ENCODE measurements at places on chromosomes 7 and 10. TPM values are rescaled to one million over a fixed set of nuclear protein-coding genes. Genes with fewer than 3 reads are reported as not detected.
A peak's percentile ranks its signal among the peaks of the same experiment; 100 is the strongest.

- DNase-seq, result no peak
Measured at GRCh38 chr10:121133901-121134300, 282.7 kb downstream of the WDR11 start.

GRCh38 chr7:22729180-22729825 lies 2.3 kb downstream of the IL6 start:
- DNase-seq, result no peak

- DNase-seq, result no peak
Measured at GRCh38 chr10:55358539-55358938, 557.5 kb upstream of the PCDH15 start.

DNA sequence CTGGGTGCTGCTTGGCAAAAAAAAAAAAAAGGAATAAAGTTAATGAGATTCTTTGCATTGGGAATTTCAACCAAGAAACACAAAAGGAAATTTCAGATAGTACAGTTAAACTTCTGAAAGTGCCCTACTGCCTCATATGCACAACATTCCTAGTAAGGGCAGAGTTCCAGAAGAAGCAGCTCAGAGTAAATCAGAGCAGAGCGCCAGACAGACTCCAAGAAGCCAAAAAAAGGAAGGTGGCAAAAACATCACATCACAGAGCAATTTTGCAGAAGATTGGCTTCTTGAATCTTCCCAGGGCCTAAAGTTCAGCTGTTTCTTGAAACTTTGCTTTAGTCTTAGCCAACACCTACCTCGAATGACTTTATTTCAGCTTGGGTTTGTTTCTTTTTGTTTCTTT lies 544.1 kb downstream of the XPNPEP1 start:
- no peak for DNase-seq

NKX1-2 gene
- 0.78 TPM for total RNA-seq

DNA sequence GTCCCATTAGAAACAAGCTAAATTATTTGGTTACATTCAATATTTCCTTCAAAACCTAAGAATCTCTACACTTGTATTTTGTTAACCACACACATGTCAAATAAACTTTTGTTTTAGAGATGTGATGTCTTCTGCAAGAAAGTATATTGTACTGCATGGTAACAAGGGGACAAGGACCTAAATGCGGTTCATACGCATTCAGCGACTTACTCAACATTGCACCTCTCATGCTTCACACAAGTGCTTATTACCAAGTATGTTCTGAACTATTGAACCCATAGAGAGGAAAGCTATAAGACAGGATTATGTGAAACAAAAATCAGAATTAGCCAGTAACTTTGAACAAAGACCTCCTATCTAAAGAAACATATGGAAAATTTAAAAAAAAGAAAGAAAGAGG lies 68.3 kb downstream of the CREB5 start:
- no peak for DNase-seq

DNA sequence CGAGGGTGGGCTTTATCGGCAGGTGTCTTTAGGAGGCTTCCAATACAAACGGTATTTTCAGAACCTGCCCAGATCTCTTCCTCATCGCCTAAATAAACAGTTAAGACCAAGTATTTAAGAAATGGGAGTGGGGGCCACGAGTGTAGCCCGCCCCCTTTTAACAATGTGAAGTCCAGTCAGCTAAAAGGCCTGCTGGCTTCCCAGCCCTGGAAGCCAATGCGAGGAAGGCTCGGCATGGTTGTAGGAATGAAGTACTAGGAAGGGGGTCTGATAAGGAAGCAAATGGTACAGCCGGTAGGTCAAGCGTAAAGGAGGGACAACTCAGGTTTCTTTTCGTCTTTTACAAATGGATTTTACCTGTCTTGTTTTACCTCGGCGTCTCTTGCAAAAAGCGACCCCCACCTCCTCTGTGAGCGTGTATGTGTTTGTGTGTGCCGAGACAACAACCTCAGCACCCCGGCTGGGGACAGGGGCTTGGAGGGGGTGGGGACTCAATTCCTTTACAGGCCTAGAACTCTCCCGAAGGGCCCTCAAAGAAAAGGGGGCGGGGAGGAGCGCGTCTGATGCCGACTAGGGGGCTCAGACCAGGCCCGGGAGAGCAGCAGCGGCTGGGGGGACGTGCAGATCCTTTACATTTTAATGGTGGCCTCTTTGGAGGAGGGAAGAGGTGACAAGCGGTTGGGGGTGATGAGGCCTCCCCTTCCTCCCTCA lies 147.6 kb downstream of the GPR85 start:
- peak; percentile 85 for DNase-seq

SLC12A9 gene
- total RNA-seq, result 14.0 TPM

DNA sequence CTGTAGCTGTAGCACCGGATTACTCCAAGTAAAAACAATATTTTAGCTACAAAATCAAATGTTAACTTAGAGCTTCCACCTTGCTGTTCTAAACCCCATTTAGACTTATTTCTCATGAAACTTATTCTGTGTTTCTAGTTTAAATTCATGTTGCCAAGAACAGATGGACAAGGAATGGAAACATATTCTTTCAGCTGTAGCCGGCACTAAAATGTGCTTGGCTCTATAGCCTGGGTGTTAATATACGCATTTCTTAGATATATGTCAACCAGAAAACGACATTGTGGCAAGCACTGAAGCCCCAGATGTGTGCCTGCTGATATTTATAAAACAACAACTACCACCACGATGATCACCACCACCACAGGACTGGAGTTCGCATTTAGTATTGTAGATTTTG lies 190.3 kb upstream of the ETV1 start:
- DNase-seq, result no peak
